ENCODE measurements at places on chromosomes 12 and 14.

DNA sequence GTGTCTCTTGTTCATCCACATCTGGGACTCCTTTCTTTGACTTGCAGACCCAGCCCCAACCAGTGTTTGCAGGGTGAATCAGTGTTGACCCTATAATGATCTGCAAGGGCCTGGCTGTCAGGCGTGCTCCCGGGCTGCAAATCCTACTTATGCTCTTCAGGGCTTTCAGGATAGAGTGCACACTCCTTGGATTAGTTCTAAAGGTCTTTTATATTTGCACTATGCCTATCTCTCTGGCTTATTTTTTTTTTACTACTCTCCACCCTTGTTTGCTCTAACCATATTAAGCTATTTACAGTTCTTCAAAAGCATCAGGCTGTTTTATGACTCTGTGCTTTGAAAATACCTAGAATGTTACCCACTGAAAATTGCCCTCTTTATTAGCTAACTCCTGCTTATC is 4.3 kb upstream of the PRICKLE1 start:
- no peak for DNase-seq

DNA sequence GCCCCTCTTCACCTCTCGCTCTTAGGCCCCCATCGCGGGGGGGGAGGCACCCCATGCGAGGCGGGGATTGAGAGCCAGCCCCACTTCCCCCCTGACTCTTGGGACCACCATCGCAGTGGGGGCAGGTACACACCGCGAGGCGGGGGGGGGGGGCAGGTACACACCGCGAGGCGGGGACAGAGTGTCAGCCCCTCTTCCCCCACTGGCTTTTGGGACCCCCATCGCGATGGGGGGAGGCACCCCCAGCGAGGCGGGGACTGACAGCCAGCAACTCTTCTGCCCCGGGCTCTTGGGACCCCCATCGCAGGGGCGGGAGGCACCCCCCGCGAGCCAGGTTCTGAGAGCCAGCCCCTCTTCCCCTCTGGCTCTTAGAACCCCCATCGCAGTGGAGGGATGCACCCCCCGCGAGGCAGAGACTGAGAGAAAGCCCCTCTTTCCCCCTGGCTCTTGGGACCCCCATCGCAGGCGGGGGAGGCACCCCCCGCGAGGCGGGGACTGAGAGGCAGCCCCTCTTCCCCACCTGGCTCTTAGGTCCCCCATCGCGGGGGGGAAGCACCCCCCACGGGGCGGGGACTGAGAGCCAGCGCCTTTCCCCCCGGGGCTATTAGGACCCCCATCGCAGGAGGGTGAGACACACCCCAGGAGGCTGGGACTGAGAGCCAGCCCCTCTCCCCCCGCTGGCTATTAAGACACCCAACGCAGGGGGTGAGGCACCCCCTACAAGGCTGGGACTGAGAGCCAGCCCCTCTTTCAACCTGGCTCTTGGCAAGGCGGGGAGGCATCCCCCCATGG is 196.5 kb upstream of the PZP start:
- no peak for DNase-seq

GRCh38 chr14:70887737-70888499 is 19.3 kb upstream of the PCNX1 start:
- DNase-seq: no peak

- DNase-seq: peak; percentile 29
These were observed 49.2 kb downstream of the TESPA1 start for GRCh38 chr12:54935235-54935951.

DNA sequence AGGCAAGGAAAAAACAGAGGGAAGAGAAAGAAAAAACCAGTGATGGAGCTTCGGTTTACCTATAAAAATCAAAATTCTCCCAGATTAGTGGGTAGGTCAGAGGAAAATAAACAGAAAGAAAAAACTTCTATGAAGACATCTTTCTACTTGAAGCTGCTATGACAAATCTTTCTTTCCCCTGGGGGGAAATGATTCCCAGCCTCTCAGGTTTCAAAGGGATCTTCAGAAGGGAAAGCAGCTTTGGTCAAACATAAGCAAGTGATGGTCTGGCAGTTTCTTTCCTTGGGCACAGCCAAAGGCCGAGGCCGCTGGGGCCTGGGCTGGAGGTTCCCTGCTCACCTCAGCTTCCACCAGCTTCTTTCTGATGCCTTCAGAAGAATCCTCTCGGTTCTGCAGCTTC is 104.5 kb downstream of the PRKAB1 start:
- DNase-seq: no peak

DNA sequence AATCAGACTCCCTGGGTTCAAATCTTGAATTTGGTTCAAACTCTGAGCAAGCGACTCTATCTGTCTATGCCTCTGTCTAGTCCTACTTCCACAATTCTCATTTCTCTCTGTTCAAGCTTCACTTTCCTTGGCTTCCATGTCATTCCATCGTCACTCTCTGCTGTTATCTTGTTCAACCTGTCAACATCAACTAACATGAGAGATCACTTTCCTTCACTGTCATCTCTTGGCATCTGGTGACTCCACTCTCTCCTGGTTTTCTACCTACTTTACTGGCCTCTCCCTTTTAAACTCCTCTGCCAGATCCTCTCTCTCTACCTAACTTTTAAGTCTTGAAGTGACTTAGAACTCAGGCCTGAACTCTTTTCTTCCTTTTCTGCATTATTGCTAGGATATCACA is 240.2 kb downstream of the BCAT1 start:
- no peak for DNase-seq
